ENCODE measurements at places on chromosomes 1 and 21. TPM values are rescaled to one million over a fixed set of nuclear protein-coding genes. Genes with fewer than 3 reads are reported as not detected.

The DYNLT5 gene
- not detected for total RNA-seq

The LINGO4 gene
- total RNA-seq, result not detected

The LRRC39 gene
- total RNA-seq, result not detected

- H3K27me3 ChIP-seq, result no peaks in the 10 kb centered on the region
- H3K36me3 ChIP-seq, result no peaks in the 10 kb centered on the region
- no peak for DNase-seq
Observed at GRCh38 chr1:197521118-197521739, 253.2 kb downstream of the CRB1 start.
